ENCODE measurements at places on chromosomes 5 and 9. TPM values are rescaled to one million over a fixed set of nuclear protein-coding genes. Genes with fewer than 3 reads are reported as not detected.

Gene TMEM215
- not detected for total RNA-seq

Gene RCL1
- 14.7 TPM for total RNA-seq

Gene SUSD3
- total RNA-seq = 1.4 TPM

Gene MPDZ
- 17.2 TPM for total RNA-seq

Gene ITGA2
- 30.1 TPM for total RNA-seq

Gene OR1Q1
- total RNA-seq = not detected

Gene ALDH1A1
- 0.71 TPM for total RNA-seq

Gene INSL6
- total RNA-seq = not detected

Gene CRHBP
- not detected for total RNA-seq

Gene SH3PXD2B
- 8.5 TPM for total RNA-seq

Gene CCDC107
- 7.3 TPM for total RNA-seq

Gene LRRC8A
- 47.9 TPM for total RNA-seq

Gene PROP1
- not detected for total RNA-seq

Gene AGTPBP1
- 8.0 TPM for total RNA-seq

Gene GABRB2
- not detected for total RNA-seq

Gene GPR21
- not detected for total RNA-seq

- DNase-seq = no peak
These were observed 115.5 kb upstream of the DMRT1 start for GRCh38 chr9:726005-726404.

DNA sequence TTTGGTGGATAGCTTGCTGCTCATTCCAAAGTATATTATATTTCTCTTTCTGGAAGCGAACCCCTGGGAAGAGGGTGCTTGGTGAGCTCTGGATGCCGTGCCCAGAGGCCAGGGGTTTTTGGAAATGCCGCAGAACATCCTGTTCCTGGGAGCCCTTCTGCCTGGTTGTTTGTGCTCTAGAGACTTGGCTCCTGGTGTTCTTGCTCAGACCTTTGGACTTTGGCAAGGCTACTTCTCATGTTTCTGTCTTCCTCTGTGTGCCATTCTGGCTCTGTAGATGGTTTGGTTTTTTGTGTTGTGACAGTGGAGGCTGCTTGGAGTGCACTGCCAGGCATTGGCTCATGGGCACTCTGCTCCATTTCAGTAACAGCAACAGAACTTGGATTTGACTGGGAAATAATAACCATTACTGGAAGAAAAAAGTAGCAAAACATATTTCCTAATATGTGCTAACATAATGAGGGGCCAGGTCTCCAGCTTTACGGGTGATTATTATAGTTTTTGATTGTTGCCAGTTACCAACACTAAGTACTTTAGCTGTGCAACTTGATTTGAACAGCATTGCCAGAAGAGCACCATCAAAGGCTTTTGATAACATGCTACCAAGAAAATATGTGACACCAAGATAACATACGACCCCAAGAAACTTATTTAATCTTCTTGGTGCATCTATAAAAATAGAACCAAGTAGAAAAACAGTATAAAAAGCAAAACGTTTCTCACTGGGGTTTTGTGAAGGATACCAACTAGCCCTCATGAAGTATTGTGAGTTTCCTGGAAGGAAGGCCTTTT lies 94.2 kb downstream of the PCSK1 start:
- DNase-seq = peak; percentile 63

GRCh38 chr5:148186248-148187003 lies 16.4 kb upstream of the SPINK6 start:
- DNase-seq = peak; percentile 60

- DNase-seq = peak; percentile 48
These were observed 22.6 kb upstream of the RAPGEF1 start for GRCh38 chr9:131762356-131762932.

- DNase-seq = no peak
These were observed 15.9 kb downstream of the RETREG1 start for GRCh38 chr5:16600946-16601345.

DNA sequence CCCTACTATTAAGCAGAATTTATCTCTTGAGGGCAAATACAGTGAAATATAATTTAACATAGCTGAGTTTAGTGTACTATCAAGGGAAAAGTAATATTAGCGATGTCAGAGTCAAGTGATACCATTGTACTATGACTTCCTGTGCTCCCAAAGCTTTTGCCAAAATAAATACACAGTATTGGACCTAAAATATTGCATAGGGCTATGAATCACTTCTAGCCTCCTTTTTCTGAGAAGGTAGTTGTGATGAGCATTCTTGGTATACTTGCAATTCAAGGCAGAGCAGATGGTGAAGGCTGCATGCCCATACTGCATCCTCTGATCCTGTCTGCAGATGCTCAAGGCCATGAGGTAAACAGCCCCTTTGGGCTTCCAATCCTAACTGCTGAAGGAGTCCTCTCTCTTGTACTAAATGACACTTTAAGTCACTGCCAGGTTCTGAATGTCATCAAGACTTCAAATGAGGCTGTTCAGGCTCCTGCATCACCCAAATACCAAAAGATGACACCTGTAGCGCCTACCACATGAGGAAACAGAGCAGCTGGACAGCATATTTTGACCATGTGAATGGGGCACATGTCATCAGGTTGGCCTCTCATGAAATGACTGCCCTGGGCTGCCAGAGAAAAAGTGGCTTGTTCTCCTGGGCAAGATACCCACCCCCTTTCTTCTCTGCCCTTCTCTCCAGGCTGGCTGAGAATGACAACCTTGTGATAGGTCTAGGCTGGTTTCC lies 29.7 kb upstream of the PPP2CA start:
- peak; percentile 39 for DNase-seq

DNA sequence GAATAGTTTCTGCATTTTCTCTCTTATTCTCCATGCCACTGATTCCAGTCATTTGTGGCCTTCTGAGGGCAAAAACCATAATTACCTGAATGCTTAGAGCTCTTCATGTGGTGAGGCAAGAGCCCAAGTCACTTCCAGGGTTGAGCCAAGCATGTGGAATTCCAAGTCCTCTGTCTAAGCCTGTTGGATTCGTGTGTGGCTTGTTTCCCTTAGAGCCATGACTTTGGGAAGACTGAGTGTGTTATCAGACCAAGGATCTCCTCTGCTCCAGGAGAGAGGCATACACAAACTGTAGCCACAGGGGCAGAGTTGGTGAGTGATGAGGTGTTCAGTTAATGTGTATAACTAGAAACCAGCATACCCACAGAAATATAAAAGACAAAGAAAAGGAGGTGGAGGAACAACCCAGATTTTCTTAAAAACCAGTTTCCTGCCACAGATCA lies 27.1 kb downstream of the SLC22A5 start:
- peak; percentile 86 for DNase-seq

DNA sequence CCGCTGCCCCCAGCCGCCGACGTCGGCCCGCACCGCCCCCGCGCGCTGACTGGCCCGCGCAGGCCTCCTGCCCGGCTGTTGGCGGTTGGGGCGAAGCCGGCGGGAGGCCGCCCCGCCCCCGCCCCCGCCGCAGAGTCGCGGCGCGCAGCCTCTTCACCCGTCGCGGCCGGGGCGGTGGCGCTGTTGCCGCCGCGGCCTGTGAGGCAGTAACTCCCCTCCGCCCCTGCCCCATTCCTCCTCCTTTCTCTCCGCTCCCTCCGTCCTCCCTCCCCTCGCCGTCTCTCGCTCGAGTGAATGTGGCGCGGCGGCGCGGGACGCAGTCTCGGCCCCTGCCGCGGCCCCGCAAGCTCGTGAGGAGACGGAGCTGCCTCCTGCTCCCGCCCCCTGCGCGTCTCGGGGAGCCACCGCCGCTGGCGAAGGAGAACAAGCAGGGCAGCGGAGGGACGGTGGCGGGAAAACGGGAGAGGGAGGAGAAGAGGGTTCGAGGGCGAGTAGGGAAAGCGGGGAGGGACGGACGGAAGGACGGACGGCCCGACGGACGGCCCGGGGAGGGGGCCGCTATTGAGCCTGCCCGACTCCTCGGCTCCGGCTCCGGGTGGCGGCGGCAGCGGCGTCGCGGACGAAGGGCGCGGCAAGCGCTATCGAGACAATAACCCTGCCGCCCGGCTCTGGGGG lies 637 bp upstream of the ERBIN start:
- peak; percentile 88 for DNase-seq

DNA sequence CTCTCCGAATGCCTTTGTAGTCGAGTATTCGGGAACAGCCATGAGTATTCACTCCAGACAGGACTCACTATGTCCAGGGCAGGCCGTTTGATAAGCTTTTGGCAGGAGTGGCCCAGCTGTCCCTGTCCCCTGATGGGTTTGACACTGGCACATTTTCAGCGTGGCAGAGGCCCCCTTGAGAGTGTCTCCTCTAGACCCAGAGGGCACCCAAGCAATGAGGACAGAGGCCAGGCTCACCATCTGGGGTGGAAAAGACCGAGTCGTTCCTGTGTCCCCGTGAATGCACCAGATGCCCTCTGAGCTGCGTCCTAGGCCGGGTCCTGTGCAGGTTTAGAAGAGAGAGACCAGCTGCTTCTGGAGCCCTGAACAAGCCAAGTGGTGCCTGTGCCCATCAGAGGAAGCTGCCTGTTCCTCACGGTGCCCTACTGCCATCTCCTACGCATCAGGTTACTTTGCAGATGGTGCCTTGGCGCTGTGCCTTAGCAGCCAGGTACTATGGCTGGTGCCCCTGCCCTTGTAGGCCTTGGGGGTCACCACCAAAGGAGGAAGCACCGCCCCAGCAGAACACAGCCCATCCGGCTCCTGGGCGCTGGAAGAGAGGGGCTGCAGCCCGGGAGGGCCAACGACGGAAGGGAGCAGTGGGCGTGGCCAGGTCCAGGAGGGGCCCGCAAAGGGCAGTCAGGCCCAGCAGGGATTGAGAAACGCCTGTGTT lies 42.4 kb downstream of the LRSAM1 start:
- DNase-seq = no peak

GRCh38 chr5:61228691-61229280 lies 66.5 kb upstream of the SMIM15 start:
- DNase-seq = peak; percentile 89

GRCh38 chr5:111685969-111686368 lies 71.0 kb downstream of the NREP start:
- peak; percentile 31 for DNase-seq

DNA sequence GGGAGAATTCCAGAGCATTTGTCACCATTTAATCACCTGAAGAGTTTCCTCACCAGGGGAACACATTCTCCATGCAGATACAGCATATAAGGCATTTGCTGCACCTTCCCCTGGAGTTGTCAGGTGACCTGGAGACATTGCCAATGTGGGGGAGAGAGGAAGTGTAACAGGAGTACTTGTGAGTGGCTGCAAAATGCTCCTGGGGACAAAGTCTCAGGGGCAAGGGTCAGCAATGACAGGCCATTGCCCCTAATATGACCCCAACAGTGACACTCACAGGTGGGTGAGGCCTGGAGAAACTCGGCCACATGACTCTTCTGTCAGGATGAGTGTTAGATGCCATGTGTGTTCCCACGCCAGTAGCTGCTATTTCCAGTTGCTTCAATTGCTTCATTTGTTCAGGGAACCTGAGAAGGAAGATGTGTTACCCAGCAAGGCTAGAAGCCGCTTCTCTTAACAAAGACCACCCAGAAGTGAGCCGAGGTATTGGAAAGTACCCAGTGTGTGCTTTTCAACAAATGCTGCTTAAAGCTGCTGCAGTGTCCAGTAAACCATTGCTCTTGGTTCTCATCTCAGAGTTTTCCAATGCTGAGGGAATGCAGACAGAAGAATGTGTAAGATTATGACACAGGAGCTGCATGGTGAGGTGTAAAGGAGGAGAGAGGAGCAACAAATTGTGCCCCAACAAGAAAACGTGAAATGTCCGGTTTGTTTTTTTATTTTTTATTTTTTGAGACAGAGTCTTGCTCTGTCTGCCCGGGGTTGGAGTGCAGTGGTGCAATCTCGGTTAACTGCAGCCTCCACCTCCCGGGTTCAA lies 128.2 kb upstream of the SLC44A1 start:
- peak; percentile 18 for DNase-seq

DNA sequence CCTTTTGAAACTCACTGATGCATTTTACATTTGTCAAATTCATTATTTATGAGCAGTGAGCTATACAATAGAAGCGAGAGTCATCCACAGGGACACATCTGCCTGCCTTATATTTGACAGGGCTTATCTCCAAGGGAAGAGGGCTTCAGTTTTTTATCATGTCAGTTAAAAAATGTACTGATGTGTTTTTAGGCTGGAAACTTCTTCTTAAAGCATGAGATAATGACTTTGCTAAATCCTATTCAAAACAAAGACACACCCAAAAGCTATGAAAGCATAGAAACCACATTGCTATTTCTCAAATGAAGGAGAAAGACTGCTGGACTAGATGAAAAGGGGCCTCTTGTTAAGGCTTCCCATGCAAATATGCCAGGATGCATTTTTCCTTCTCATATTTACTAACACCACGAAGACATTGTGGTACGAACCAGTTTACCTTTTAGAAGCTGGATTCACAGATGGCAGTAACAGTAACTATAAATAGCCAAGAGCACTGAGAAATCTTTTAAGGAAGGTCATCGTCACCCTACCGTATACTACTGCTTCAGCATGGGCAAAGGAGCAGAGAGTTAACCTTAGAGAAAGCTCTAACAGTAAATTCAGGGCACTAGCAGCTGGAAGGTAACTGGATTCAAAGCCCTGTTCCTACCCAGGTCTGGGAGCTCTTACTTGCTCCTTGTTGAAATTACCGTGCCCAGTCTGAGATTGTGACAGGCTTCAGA lies 86.3 kb upstream of the IFNK start:
- DNase-seq = no peak

DNA sequence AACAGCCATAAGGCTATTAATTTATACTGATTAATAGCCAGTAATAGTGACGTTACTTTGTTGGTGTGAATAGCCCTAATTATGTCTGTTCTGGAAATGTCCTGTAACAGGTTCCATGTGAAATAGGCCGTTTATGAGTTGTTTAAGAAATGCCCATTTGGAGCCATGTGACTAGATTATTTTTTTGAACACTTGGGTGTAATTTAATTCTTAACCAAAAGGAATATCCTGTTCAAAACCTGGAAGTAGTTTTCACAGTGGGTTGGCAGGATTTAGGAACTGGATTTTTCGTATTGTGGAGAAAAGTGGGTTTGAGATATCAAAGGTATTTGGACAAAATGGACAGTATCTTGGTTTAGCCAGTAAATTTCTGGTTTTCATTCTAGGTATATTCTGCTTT lies 1.3 kb downstream of the TENT2 start:
- no peak for DNase-seq

DNA sequence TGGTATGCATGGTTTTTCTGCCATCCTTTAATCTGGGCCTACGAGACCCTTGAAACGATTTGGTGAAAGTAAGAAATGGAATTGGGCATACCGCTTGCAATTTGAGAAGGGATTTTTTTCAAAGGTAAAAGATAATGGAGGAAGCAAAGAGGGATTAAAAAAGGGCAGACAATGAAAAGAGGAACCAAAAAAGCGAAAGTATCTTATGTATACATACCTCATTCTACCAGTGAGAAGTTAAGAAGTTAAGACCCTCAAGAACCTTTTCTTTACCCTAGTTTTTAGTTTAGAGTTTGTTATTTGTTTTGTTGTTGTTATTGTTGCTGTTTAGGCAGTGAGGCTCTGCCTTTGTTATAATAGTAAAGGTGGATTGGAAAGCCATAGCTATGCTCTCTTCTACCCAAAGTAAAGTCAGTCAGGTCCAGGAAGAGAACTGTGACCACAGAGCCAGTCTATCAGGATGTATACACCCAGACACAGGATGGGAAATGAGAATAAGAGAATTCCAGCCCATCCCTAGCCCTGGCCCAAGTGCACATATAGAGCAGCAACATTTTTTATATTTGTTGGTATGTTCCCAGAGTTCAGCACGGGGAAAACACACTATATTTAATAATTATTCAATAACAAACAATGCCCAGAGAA lies 166.6 kb downstream of the RFX3 start:
- no peak for DNase-seq

GRCh38 chr5:56871777-56872176 lies 37.6 kb upstream of the SETD9 start:
- no peak for DNase-seq
